ENCODE measurements at places on chromosomes 11 and 22.

DNA sequence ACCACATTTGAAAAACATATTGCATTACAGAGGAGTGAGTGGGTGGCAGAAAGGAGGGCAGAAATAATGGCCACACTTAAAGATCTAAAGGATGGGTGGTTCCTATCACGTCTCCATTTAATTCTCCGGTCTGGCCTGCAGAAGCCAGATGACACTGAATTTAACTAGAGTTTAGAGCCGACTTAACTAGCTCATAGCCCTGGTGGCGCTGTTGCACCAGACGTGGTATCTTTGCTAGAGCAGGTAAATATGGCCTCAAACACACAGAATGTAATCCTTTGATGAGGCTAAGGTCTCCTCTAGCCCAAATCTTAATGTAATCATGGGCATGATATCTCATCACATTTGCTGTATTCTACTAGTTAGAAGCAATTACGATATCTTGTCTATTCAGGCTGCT lies 51.5 kb upstream of the GAL start:
- DNase-seq = peak; percentile 54

GRCh38 chr11:47928426-47928825 lies 51.9 kb upstream of the PTPRJ start:
- DNase-seq = no peak

GRCh38 chr22:50184004-50184901 lies 1.5 kb upstream of the TRABD start:
- DNase-seq = no peak

- no peak for DNase-seq
These were observed 84.9 kb upstream of the RAB1B start for GRCh38 chr11:66183494-66184048.

GRCh38 chr11:47573321-47573720 lies 5.4 kb downstream of the KBTBD4 start:
- DNase-seq = no peak

DNA sequence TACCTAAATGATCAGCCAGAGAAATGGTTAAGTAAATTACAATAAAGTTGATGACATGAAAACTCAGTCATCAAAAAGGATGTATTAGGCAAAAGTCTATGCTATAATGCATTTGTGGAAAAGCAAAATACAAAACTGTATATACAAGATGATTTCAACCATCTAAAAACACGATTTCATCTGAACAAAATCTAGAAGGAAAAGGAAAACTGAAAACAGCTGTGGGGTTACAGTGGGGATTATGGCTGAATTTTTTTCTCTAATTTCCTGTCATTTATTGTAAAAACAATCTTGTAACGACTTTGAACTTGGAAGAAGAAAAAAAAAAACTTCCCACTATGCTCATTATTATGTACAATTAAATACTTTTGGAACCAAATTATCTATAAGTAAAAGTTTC lies 30.3 kb downstream of the CHEK2 start:
- no peak for DNase-seq

GRCh38 chr11:56988614-56989013 lies at the start of gene OR5AK2:
Gene OR5AK2, plus strand, starts transcription at chr11:56988914. Its CDS starts 0 bp downstream, at chr11:56988914.
- no peak for DNase-seq

- DNase-seq = no peak
These were observed 11.0 kb downstream of the RBFOX2 start for GRCh38 chr22:36017651-36018091.

GRCh38 chr22:17370026-17370765 lies 936 bp downstream of the CECR2 start:
- DNase-seq = no peak

DNA sequence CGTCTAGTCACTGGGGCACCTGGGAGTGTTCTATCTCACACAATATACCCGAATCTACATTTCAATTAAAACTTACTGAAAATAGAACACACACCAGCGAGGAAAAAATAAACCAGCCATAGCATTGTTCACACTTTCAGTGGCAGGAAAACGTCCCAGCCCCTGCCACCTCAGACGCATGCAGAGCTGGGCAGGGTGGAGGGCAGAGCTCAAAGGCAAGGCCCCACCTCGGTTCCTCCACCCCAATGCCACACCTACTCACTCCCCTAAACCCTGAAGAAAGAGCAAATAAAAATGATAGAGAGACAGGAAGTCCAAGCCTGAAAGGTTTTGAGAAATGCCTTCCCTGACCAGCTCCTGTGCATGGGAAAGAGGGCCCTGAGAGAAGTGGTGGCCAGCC lies 14.8 kb downstream of the B3GNT6 start:
- DNase-seq = no peak

DNA sequence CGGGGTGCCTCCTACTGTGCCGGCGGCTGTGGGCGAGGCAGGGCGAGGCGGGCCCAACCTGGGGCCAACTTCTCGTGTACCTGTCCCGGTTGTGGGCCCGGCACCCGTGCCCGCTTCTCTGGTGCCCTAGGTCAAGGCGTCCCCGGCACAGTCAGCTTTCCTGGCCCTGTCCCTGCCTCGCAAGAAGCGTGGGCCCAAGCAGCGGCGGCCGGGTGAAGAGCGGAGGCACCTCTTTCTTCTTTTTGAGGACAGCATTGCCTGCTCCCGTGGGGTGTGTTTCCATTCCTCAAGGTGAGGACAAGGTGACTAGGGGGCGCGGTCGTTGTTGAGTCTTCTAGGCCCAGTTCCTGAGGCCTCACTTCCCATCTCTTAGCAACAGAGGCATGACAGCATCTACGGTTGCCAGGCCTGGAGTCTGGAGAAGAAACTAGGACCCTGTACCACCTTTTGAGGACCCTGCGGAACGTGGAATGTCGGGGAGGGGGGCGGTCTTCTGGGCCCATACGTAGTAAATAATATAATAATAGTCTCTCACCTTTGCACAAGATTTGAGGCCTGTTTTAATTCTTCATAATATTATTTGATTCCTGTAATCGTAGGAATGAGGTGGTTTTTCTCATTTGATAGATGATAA lies 418 bp downstream of the ACO2 start:
- no peak for DNase-seq

DNA sequence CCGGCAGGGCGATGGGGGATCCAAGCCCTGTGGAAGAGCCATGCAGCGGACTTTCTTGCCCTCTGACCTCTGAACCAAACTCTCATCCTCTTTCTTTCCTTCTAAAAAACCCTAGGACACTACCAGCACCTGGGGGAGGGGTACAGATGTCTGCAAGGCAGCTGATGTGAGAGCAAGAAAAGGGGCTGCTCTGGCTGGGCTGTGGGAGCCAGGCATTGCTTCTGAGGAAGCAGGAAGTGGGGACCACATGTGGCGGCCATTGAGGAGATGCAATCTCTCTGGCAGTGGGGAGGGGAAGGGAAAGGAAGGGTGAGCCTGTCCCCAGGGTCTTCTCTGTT lies 36.0 kb downstream of the FAM83F start:
- no peak for DNase-seq

GRCh38 chr22:42844756-42845155 lies 12.3 kb downstream of the ARFGAP3 start:
- no peak for DNase-seq

GRCh38 chr11:35618497-35619115 lies 346 bp downstream of the FJX1 start:
- peak; percentile 28 for DNase-seq

DNA sequence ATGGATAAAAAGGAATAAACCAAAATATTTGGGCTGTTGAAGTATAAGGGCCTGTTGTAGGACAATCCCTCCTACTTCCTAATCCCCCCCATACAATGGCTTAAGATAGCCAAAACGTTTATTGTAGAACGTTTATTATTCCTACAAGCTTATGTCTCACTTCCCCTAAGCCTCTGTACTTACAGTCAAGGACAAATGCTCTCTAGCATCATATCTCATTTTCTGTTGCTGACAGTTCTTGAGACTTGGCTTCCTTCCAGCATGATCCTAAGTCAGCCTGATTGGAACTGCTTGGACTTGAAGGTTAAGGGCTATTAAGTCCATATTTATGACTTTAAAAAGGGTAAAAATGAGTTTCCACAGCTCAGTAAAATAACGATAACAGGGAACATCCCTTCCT lies 8.8 kb downstream of the MISFA start:
- no peak for DNase-seq

GRCh38 chr11:112734207-112734606 lies 227.0 kb upstream of the NCAM1 start:
- DNase-seq = no peak

DNA sequence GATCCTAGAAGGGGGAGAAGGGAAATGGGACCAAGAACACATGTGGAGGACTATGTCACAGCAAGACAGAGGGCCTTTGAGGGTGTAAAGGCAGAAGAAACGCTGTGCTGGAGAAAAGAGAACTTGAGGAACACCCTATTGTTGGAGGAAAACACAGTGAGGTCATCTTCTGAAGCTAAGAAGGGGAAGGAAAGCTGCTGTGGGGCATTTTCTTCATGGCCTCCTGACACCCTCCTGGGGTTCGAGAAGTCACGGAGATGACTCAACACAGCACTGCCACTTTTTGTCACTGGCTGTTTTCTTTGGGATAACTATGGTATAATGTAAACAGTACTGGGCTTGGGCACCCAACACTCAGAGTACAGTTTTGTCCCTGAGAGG lies 492.6 kb upstream of the CADM1 start:
- no peak for DNase-seq

DNA sequence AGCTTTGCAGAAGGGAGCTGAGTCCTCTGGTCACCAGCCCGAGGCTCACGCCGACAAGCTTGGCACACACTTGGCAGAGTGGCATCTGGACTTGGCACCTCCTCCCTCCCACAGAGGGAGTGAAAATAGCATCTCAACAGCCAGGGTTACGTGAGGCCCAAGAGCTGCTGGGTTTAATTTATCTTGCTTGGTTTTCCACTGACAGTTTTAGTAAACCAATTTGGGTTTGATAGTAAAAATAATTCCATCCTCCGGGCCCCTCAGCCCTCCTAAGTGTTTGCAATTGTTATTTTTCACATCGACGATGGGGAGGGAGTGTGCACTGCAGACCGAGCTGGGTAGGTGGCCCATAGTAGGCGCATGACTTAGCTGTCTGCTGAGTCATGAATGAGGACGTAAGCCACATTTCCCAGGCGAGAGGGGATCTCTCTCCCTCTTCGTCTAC lies 107.6 kb upstream of the ASPHD2 start:
- no peak for DNase-seq

DNA sequence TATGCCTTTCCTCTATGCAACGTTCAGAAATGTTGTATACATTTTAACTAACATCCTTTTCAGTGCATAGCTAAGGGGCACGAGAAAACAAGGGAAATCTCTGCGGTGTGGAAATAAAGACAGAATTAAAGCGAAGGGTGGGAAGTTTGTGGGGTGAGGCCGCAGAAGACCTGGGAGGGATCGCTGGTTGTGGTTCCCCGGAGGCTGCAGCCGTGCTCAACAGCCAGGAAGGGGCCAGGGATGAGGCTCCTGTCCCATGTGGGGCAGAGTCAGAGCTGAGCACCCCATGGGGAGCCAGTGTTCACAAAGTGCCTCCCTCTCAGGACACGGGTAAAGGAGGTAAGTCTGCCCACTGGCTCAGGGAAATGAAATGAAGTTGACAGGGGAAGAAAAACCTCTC lies 67.5 kb downstream of the MYEOV start:
- DNase-seq = no peak

DNA sequence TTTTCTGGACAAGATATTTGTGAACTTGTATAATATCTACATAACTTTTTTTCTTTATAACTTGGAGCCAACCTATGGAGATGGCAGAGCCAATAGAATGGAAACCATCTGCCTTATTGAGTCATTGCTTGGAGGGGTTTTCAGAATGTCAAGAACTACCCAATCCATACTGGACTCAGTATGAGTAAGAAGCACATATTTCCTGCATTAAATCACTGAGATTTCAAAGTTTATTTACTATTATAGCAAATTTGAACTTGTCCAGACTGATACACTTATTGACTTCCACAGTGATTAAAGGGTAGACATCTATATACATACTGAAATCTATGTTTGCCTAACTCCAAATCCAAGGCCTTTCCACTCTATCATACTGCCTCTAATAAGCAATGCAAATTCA lies 704.0 kb downstream of the KCNA4 start:
- DNase-seq = no peak

DNA sequence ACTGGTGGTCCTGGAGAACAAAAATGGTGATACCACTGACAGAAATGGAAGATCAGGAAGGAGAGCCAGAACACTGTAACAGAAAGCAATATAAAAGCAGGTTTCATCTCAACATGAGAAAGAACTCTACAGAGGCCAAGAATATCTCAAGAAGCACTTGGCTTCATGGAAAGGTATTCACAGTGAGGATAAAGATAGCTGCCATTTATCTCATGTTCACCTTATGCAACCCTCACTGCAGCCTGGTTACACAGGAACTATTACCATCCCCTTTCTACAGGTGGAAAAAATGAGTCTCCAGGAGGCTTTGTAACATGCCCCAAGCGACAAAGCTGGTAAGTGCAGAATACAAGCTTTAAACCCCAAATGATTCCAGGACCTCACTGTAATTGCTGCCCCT lies 606.1 kb upstream of the CADM1 start:
- DNase-seq = no peak

GRCh38 chr11:863023-863909 lies 20.6 kb downstream of the TSPAN4 start:
- no peak for DNase-seq

GRCh38 chr11:19580646-19581045 lies 132.0 kb upstream of the NAV2 start:
- no peak for DNase-seq

- no peak for DNase-seq
These were observed 858.7 kb upstream of the CHORDC1 start for GRCh38 chr11:91081440-91082043.

DNA sequence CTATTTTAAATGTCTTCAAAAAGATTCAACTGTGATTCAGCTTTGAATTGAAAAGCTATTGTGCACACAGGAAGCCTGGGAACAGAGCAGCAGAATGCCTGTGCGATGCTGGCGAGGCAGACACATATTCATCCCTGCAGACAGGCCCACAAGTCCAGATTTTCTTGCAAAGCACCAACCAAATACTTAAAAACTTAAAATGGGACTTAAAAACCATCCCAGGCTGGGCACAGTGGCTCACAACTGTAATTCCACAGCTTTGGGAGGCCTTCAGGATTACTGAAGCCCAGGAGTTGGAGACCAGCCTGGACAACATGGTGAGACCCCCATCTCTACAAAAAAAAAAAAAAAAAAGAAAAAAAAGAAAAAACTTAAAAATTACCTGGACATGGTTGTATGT lies 122.6 kb upstream of the SERPIND1 start:
- DNase-seq = no peak

GRCh38 chr11:46953093-46953492 lies 16.5 kb downstream of the CSTPP1 start:
- no peak for DNase-seq

GRCh38 chr22:36350751-36351594 lies 36.8 kb downstream of the MYH9 start:
- no peak for DNase-seq

- DNase-seq = no peak
These were observed 112.4 kb downstream of the CACNA1I start for GRCh38 chr22:39682994-39683393.

DNA sequence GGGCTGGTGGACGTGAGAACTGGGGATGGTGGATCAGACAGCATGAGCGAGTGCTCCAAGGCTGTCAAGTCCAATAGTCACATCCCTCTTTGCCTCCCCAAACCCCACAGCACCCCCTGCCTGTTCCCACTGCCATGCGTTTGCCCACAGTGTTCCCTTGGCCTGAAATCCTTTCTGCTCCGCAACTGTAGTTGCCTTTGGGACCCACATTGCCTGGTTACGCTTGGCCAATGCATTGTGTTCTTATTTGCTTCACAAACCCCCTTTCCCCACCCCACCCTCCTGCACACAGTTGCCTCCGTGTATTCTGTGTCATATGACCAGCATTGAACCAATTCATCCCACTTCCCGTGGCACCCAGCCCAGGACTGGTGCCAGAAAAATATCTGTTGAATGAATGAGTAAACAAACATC lies 2.1 kb upstream of the KIAA0930 start:
- no peak for DNase-seq

- no peak for DNase-seq
These were observed 326.3 kb downstream of the AASDHPPT start for GRCh38 chr11:106403751-106404150.
